ENCODE measurements at places on chromosomes 1 and 21.

DNA sequence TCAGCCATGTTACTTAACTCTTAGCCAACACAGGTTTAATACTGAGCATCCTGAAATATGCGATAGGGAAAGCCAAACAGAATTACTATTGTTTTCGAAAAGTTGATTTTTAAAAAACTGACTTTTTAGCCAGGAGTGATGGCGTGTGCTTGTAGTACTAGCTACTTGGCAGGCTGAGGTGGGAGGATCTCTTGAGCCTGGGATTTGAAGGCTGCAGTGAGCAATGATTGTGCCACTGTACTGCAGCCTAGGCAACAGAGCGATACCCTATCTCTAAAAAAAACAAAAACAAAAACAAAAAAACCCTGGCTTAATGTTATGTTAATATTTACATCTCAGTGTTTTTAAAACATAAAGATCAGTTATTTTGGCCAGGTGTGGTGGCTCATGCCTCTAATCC, 16.7 kb downstream of the NMNAT1 start:
- DNase-seq: no peak

DNA sequence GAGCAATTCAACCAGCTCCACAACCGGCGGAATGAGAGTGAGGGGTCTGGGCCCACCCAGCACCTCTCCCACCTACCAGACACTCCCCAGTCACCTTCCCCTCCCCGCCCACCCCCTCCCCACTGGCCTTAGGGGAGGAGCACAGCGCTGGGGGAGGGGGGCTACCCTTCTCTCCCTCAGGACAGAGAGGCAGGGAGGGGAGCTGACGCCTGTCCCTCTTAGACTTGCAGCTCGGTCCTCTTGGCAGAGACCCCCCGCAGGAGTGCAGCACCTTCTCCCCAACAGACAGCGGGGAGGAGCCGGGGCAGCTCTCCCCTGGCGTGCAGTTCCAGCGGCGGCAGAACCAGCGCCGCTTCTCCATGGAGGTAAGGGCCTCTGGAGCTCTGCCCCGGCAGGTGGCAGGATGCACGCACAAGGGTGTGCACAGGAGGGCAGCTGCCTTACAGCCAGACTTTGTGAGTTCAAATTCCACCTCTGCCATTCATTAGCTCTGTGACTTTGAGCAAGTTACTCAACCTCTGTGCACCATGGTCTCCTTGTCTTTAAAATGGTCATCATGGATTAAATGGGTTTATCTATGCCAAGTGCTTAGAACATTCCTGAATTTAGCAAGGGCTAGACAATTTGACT, 18.9 kb downstream of the CDK18 start:
- no peak for DNase-seq

DNA sequence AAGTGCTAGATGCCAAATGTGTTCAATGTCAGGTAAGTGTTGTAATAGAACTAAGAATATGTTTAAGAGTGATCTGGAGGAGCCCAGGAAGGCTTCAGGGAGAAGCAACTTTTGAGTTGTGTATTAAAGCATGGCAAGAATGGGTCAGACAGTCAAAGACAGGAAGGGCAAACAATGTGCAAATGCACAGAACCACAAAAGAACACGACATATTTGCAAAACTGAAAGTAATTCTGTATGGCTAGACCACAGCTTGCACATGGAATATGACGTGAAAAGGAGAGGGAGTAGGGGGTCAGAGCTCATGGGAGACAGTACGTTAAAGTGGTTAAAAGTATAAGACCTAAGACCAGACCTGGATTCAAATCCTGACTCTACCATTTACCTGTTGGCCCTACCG, 7.1 kb upstream of the SORT1 start:
- DNase-seq: no peak

GRCh38 chr1:169005776-169006175, 100.7 kb upstream of the ATP1B1 start:
- DNase-seq: no peak

- no peak for DNase-seq
Measured at GRCh38 chr1:13541435-13542215, 27.8 kb upstream of the LRRC38 start.

Data from fibroblast of skin of left quadriceps (primary cell).